IMR-90 (cell line): ENCODE measurements at places on chromosomes 16 and 17. TPM values are rescaled to one million over a fixed set of nuclear protein-coding genes. Genes with fewer than 3 reads are reported as not detected.

GRCh38 chr17:63792055-63792729 lies 18.2 kb downstream of the DDX42 start:
- DNase-seq, result no peak
- H3K27me3 ChIP-seq, result no peaks in the 10 kb centered on the region
- no peak overlapping the region for H3K27ac ChIP-seq

GRCh38 chr17:64256913-64257807 lies 5.9 kb downstream of the TEX2 start:
- no peak overlapping the region for H3K4me3 ChIP-seq
- peaks cover 8% of the 10 kb centered on the region for H3K4me1 ChIP-seq
- no peak overlapping the region for H3K27ac ChIP-seq
- H3K27me3 ChIP-seq, result no peaks in the 10 kb centered on the region

GRCh38 chr17:73952082-73952479 lies 251.4 kb upstream of the RPL38 start:
- H3K36me3 ChIP-seq, result no peaks in the 10 kb centered on the region
- no peak for DNase-seq
- no peak overlapping the region for H3K4me3 ChIP-seq
- no peaks in the 10 kb centered on the region for H3K27me3 ChIP-seq

DNA sequence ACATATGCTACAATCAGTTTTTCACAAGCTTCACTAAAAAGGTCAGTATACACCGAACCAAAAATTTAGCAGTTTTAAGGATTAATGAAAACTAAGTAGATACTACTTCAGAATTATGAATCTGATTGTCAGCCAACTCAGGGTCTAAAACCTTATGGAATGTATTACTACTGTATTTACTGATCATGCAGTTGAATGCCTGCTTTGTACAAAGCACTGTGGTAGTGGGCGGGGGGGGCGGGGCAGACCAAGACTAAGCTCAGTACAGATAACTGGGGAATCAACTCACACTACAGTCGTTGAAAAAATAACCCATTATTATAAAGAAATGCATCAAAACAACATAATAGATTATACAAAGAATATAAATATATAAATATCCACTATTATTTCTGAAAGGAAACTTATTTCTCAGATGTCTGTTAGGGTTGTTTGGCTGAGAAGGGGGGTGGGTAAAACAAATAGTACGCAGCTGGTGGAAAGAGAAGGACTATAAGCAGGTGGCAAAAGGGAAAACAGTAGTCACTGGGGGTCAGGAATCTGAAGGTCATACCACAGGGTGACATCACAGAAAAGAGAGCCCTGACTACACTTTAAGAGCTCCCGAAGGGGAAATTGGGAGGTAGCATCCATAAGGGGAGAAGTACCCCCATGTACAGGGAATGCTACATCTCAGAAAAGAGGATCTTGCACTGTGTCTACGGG lies 109.4 kb upstream of the AXIN2 start:
- H3K27ac ChIP-seq, result no peak overlapping the region
- H3K4me3 ChIP-seq, result no peak overlapping the region
- no peaks in the 10 kb centered on the region for H3K27me3 ChIP-seq
- no peak for DNase-seq

DNA sequence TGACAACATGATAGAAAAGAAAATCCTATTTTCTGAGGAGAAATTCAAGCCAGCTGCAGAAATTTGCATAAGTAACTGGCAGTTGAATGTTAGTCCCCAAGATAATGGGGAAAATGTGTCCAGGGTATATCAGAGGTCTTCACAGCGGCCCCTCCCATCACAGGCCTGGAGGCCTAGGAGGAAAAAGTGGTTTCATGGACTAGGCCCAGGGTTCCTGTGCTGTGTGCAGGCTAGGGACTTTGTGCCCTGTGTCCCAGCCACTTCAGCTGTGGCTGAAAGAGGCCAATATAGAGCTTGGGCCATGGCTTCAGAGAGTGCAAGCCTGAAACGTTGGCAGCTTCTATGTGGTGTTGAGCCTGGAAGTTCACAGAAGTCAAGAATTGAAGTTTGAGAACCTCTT lies 35.6 kb downstream of the TMEM100 start:
- DNase-seq, result no peak
- 0 out of 2 replicates have a peak, but pooled peaks cover 3% of the 10 kb centered on the region for H3K27me3 ChIP-seq
- no peak overlapping the region for H3K27ac ChIP-seq
- no peaks in the 10 kb centered on the region for H3K36me3 ChIP-seq
- no peaks in the 10 kb centered on the region for H3K4me1 ChIP-seq

GRCh38 chr17:75241996-75242460 lies 19.4 kb downstream of the GGA3 start:
- H3K4me3 ChIP-seq, result no peak overlapping the region
- peak; percentile 52 for DNase-seq
- H3K27ac ChIP-seq, result no peak overlapping the region
- H3K36me3 ChIP-seq, result peaks cover 91% of the 10 kb centered on the region
- no peaks in the 10 kb centered on the region for H3K4me1 ChIP-seq
- no peaks in the 10 kb centered on the region for H3K27me3 ChIP-seq

GRCh38 chr17:65459677-65460347 lies 101.6 kb downstream of the AXIN2 start:
- peaks cover 16% of the 10 kb centered on the region for H3K27me3 ChIP-seq
- H3K36me3 ChIP-seq, result no peaks in the 10 kb centered on the region
- no peaks in the 10 kb centered on the region for H3K4me1 ChIP-seq
- DNase-seq, result no peak
- no peak overlapping the region for H3K4me3 ChIP-seq

DNA sequence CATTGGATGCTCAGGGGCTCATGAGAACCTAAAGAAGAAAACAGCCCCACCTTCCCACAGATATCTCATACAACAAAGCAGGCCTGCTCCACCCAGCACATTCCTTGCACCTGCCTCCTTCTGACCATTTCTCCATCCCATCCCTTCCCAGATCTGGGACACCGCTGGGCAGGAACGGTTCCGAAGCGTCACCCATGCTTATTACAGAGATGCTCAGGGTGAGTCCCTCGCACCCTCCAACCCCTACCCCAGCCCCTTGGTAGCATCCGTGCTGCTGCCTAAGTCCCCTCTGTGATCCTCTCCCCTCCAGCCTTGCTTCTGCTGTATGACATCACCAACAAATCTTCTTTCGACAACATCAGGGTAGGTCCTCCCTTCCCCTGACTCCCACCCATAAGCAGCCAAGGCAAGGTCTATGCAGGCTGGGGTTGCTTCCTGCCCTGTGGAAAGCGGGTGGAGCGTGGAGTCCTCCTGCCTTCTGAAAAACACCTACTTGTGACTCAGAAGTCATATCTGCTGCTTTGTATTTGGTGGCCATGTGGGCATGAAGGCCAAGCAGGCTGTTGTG lies 5.4 kb upstream of the NHERF1 start:
- DNase-seq, result no peak
- peaks cover 5% of the 10 kb centered on the region; the same call in 1 of the 2 replicates for H3K4me1 ChIP-seq

DNA sequence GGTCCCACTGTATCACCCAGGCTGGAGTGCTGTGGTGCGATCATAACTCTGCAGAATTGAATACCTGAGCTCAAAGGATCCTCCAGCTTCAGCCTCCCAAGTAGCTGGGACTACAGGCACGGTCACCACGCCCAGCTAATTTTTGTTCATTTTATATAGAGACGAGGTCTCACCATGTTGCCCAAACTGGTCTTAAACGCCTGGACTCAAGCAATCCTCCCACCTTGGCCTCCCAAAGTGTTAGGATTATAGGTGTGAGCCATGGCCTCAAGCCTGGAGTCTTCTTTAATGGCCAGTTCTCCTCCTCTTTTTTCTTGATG lies 484 bp downstream of the CD300LB start:
- DNase-seq, result no peak
- H3K36me3 ChIP-seq, result no peaks in the 10 kb centered on the region
- H3K4me1 ChIP-seq, result no peaks in the 10 kb centered on the region
- H3K4me3 ChIP-seq, result no peak overlapping the region

DNA sequence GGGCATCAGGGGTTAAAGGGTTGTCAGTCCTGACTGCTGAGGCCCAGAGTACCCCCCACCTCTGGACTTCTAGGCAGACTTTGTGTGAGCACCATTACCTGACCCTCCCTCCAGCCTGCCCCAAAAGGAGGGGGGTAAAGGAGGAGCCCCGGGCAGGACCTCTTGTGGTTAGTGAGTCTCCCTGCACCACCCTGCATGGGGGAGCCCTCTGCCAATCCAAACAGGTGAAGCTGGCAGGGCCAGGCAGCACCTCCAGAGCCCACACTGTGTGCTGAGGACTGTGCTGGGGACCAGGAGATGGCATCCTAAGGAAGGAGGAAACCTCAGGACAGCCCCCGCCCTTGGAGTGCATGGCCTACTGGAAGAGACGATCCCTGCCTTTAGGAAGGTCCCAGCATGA lies 2.6 kb upstream of the KRT14 start:
- H3K27me3 ChIP-seq, result peaks cover 57% of the 10 kb centered on the region
- no peak overlapping the region for H3K27ac ChIP-seq
- H3K36me3 ChIP-seq, result no peaks in the 10 kb centered on the region
- no peak overlapping the region for H3K4me3 ChIP-seq

DNA sequence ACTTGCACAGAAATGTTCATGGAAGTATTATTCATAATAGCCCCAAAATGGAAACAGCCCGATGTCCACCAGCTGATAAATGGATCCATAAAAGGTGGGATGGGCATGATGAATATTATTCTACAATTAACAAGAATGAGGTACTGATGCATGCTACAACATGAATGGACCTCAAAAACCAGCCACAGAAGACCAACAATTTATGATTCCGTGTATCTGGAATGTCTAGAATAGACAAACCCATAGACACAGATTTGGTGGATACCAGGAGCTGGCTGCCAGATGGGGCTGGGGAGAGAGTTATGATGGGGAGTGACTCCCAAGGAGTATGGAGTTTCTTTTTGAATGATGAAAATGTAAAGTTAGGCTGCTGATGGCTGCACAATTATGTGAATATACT lies 10.8 kb upstream of the NAGLU start:
- no peak overlapping the region for H3K4me3 ChIP-seq
- no peak overlapping the region; the same call in 1 of the 2 replicates for H3K27ac ChIP-seq
- H3K27me3 ChIP-seq, result no peaks in the 10 kb centered on the region
- peaks cover 2% of the 10 kb centered on the region; the same call in 1 of the 2 replicates for H3K36me3 ChIP-seq
- DNase-seq, result peak; percentile 89
- peaks cover 37% of the 10 kb centered on the region for H3K4me1 ChIP-seq

DNA sequence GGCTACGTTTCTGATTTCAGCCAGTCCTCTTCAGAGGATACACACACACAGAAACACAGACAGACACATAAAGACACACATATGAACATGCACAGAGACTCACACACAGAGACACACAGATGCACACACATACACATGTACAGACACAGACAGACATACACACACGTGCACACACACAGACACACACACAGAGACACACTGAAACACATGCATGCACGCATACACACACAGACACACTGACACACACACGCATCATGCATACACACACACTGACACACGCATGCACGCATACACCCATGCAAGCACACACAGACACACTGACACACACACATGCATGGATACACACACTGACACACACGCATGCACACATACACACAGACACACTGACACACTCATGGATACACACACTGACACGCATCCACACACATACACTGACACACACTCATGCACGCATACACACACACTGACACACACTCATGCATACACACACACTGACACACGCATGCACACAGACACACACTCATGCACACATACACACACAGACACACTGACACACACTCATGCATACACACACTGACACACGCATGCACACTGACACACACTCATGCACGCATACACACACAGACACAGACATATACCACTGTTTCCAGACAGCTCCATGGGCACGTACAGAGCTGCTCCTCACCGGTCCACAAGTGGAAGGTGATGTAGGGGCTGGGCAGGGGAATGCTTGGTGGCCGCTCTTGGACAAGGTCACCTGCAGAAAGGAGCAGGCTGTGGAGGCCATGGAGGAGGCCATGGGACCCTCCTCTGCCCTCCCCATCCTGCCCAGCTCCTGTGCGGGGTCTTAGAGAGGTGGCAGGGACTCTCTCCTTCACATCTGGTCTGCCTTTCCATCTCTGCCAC lies 30.1 kb upstream of the MFSD6L start:
- no peaks in the 10 kb centered on the region for H3K27me3 ChIP-seq
- DNase-seq, result no peak
- no peaks in the 10 kb centered on the region for H3K36me3 ChIP-seq

The TNK1 gene
- under 0.01 and 0.54 TPM in 2 replicates for total RNA-seq

The SF3B3 gene
- 97.9 and 112 TPM in 2 replicates for total RNA-seq

The HSD17B2 gene
- total RNA-seq, result 0.18 and 0.28 TPM in 2 replicates

The CSF3 gene
- total RNA-seq, result not detected in 2 replicates

The CCL13 gene
- total RNA-seq, result 0.18 TPM in 1 of 2 replicates, not detected in the other
